Stimulated activated CD4-positive, alpha-beta T cell treated with anti-CD3 and anti-CD28 coated beads, Interleukin-4, amount 100 ng/mL, for 24 hours (primary cell): ENCODE measurements at places on chromosomes 7 and 10.

DNA sequence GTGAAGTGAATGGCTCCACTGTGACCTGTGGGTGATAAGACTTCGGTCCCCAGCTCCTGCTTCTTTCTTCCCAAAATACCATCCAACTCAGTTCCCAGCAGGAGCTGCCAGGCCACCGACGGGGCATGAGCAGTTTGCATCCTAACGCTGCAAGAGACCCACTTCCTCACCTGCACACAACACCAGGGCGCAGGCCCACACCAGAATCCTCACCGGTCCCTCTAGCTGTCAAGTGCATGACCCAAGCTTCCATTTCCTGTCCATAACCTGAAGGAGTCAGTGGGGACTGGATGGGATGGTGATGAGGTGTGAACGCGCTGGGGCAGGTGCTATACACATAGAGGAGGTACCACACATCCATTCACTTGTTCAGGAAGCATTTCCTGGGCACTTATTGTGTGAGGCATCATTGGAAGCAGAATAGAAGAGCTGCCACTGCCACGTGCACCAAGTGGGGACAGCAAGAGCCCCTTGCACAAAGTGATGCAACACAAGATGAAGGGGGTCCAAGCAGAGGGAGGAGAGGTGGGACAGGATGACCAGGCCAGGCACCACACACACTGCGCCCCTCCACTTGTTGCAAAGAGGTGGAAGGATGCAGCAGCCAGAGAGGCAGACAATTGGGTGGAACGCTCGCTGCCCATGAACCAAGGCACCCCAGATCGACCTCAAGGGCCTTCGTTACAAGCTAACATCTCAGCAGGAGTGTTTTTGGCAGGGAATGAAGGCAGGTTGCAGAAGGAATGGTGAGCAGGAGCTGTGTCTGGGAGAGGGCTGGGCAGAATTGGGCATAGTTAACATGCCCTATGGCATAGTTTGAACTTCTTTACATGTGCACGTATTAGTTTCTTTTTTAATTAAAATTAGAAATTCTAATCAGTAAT is 605.8 kb upstream of the MGMT start:
- DNase-seq = no peak

DNA sequence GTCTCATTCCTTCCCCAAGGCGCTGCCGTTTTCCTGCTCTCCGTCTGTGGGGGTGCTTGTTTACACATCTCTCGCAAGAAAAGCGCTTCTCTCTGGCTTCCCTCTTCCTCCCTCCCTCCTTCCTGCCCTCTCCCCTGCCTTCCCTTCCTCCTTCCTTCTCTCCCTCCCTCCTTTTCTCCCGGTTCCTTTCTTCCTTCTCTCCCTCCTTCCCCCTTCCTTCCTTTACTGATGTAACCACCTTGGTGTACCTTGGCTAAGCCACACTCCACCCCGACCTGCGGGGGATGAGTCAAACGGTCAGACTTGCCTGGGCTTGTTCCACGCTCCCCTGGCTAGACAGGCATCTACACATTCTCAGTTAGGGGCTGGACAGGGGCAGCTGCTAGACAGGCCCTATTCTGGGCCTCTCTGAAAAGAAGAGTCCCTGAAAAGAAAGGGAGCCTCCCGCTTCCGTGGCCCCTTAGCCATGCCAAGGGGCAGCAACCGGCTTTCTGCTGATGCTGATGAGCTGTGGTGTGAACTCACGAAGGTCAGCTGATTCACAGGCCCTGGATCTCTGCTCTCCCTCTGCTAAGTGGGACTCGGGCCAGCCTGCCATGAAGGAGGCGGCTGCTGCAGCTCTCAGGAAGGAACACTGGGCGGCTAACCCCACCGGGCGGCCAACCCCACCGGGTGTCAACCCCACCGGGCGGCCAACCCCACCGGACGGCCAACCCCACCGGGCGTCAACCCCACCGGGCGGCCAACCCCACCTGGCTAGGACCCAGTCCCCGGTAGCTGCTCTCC is 216.8 kb downstream of the TCERG1L start:
- DNase-seq = no peak

DNA sequence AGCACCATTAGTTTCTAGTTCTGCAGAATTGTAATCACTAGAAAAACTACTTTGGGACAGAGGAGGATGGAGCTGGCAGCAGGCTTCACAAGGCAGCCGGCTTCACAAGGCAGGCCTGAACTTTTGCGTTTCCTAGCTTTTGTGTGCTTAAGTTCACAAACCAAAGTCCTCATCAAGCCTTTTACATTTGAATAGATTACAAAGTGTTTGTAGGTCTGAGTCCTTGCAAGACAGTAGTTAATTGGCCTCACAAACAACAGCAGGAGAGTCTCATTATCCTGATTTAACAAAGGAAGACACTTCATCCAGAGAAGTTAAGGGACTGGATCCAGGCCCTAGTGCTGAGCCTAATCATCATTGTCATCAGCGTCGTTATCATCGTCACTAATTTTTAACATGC is 147.8 kb upstream of the AUTS2 start:
- no peak for DNase-seq

GRCh38 chr7:30841801-30842541 is 69.7 kb upstream of the AQP1 start:
- DNase-seq = no peak

DNA sequence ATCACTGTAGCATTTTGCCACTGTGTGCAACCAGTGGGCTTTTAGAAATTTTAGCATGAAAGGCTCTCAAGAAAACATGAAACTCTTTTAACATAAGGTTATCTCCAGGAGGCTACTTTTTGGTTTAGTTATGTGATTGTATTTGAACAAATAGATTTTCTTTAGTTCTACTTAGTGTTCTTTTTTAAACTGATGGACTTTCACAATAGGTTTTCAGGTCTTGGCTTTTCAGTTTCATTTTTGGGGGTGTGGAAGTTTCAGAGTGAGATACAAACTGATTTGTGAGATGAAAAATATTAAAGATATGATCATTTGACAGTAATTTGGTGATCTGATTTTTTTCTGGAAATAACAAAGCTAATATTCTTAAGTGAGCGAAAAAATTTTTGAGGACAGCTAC is 344.1 kb downstream of the PHF14 start:
- no peak for DNase-seq
